WTC11 (cell line): ENCODE measurements at places on chromosomes 2 and 18.

GRCh38 chr2:129193961-129194360 is 785.5 kb upstream of the RAB6C start:
- peak; percentile 31 for DNase-seq

GRCh38 chr18:60092073-60092472 is 192.3 kb downstream of the PMAIP1 start:
- no peak for DNase-seq

DNA sequence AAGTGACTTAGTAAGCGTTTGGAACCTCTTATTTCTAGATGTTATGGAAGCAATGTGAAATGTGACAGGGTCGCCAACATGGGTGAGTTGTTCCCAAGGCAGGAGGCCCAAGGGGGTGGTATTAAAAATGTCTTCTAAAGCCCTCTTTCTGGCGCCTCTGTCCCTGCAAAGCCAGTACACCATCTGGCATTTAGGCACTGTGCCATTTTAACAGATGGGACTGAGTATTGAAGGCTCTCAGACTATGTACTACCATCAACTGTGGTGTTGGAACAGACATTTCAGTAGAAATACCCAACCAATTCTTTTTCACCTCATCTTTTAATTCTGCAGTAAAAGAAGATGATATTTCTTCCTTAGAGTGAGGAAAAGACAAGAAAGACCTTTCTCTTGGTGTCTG is 384.5 kb upstream of the MMADHC start:
- no peak for DNase-seq

DNA sequence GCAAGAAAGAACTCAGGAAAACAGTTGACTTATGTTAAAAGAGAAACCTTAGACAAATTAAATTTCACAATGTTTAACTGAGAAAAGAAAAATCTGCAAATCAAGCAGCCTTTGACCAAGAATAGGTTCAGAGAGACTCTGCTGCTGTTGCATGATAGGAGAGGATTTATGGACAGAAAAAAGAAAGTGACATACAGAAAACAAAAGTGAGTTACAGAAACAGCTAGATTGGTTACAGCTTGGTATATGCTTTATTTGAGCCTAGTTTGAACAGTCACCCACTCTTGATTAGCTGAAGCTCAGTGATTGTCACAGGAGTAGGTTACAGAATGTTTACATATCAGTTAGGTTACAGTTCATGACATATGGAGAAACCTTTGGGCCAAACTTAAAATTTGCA is 258.2 kb upstream of the SPOPL start:
- no peak for DNase-seq

DNA sequence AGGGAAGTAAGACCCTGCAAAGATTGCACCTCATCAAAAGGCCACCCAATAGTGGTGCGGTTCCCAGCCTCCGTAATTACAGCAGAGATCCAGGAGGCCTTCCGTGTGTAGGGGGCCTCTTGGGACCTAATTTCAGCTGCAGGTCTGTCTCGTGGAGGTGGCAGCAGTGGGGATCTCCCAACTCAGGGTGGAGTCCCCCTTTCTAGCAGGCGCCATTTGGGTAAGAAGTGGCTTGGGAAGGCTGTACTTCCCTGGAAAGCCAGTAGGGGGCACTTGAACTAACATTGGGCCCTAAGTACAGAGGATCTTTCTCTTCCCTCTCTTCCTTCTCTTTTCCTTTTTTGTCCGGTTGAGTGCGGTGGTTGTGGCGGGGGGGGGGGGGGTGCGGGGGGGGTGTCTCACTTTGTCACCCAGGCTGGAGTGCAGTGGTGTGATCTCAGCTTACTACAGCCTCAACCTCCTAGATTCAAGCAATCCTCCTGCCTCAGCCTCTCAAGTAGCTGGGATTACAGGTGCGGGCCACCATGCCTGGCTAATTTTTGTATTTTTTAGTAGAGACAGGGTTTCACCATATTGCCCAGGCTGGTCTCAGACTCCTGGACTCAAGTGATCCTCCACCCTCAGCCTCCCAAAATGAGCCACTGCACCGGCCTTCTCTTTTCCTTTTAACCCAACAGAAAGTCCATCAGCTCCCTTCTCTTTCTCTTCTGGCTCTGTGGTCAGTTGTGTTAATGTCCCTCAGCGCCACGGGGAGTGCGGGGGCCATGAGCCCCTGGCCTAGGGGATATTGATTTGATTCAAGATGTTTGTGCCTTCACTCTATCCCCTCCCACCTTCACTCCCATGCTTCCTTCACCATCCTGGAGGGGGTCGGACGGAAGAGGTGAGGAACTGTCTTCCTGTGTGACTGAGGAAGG is 32.0 kb downstream of the CENPO start:
- DNase-seq = peak; percentile 28

DNA sequence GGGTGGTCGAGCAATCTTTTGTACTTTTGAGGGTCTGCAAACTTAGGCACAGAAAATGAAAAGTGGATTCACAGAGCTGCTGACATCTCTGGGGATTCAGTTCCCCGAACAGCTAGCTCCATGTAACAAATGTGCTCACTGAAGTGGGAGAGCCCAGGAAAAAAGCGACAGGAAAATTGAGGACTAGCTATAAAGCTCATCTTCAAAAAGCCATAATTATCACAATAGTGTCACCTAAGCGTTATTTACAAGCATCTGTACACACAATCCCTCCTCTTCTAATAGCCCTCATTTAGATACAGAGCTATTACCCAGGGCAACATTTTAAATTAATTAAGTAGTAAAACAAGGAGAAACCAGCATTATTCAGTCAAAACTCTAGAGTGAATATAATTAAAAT is 36.1 kb downstream of the RNF152 start:
- DNase-seq = no peak

- no peak for DNase-seq
These were observed 77.6 kb downstream of the TMEM18 start for GRCh38 chr2:599601-600000.

DNA sequence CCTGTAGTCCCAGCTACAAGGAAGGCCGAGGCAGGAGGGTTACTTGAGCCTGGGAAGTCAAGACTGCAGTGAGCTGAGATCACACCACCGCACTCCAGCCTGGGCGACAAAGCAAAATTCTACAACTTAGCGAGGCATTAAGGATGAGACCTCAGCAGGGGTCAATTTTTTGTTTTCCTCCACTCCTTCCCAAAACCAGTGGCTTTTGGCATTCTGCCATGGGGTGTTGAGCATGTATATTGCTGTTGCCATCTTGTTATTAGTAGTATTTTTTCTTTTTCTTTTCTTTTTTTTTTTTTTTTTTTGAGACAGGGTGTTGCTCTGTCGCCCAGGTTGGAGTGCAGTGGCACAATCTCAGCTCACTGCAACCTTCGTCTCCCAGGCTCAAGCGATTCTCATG is 8.9 kb upstream of the GIGYF2 start:
- DNase-seq = no peak

GRCh38 chr2:121748202-121748601 is 7.2 kb upstream of the TSN start:
- peak; percentile 28 for DNase-seq

- no peak for DNase-seq
These were observed 15.4 kb downstream of the CFAP65 start for GRCh38 chr2:219025637-219026585.

DNA sequence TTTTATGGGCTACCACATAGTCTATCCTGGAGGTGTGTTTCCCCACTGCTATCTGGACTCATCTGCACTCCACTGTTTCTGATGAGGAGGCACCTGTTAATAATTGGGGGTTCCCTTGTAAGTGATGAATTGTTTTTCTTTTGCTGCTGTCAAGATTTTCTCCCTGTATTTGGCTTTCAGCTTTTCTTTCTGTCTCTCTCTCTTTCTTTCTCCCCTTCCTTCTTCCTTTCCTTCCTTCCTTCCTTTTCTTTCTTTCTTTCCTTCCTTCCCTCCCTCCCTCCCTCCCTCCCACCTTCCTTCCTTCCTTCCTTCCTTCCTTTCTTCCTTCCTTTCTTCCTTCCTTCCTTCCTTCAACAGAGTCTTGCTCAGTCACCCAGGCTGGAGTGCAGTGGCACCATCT is 9.2 kb downstream of the GNLY start:
- no peak for DNase-seq

GRCh38 chr2:98917031-98917471 is 19.0 kb downstream of the CRACDL start:
- no peak for DNase-seq

DNA sequence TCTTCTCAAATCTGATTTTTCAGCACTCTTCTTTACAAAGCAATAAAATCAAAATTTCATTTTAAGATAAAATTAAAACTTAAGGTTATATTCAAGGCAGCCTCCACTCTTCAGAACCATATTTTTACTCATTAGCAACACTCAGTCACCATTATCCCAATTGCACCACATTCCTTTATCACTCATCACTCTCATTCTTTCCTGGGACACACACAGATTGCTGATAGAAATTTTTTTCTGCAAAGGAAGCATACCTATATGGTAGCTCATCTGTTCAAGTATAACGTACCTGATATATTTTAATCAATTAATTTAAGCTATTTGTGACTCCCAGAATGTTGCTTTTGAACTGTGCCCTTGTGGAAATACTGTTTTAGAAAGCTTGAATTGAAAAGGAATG is 1559.3 kb upstream of the ZEB2 start:
- DNase-seq = no peak

GRCh38 chr2:46034535-46034934 is 262.7 kb upstream of the EPAS1 start:
- DNase-seq = no peak

DNA sequence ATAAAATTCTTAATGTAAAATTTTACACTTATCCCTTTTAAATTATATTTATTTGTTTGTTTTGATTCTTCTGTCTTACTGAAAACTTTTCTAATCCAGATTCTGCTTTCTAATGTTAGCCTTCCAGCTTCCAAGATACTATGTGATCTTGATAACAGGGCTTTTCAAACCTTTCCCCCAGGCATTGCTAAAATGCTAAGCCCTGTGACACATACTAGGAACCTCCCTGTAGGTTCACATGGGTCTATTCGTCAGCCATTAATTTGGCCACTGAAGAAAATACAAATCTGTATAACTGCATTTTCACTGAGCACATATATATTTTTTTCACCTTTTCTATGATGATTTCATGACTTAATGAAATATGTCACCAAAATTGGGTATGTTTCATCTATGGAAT is 92.8 kb upstream of the MAP4K3 start:
- DNase-seq = no peak

DNA sequence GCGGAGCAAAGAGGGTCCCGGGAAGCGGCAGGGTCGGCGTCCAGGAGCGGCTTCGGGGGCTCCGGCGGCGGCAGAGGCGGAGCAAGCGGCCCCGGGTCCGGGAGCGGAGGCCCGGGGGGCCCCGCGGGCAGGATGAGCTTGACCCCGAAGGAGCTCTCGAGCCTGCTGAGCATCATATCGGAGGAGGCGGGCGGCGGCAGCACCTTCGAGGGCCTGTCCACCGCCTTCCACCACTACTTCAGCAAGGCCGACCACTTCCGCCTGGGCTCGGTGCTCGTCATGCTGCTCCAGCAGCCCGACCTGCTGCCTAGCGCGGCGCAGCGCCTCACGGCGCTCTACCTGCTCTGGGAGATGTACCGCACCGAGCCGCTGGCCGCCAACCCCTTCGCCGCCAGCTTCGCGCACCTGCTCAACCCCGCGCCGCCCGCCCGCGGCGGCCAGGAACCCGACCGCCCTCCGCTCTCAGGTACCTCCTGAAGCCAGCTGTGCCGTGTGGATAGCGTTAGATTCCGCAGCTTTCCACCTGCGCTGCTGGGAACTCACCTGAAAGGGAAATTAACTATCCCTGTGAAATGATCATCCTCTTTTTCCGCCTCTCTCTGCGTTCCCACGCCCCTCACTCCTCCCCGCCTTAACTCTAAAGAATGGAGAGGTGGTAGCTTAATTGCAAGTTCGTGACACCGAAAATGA is 472 bp downstream of the CNOT11 start:
- peak; percentile 66 for DNase-seq

- DNase-seq = no peak
These were observed 175.2 kb downstream of the SNTG2 start for GRCh38 chr2:1125633-1126370.

DNA sequence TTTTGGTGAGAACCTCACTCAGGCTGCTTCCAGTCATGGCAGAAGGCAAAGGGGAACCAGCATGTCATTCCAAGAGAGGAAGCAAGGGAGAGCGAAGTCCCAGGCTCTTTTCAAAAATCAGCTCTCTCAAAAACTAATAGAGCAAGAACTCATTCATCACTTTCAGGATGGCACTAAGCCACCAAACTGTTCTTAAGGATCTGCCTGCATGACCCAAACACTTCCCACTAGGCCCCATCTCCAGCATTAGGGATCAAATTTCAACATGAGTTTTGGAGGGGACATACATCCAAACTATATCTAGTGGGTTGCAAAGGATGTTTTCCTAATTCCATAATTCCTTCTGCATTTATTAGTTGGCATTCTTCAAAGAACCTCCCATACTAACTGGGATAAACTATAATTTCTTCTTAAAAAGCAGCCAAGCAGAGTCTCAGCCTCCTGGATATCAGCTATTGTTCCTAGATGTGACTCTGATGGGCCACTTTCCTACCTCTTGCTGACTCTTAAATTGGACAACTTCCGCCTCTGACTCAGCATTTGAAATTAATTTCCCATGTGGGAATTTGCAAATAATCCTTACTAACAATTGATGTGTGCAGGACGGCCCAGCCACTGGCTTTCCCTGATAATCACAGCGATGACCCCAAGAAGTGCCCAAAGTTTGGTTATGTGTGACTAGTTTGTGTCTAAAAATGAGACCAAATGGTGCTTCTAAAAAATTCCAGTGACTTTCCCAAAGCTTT is 5.5 kb upstream of the REV1 start:
- no peak for DNase-seq

DNA sequence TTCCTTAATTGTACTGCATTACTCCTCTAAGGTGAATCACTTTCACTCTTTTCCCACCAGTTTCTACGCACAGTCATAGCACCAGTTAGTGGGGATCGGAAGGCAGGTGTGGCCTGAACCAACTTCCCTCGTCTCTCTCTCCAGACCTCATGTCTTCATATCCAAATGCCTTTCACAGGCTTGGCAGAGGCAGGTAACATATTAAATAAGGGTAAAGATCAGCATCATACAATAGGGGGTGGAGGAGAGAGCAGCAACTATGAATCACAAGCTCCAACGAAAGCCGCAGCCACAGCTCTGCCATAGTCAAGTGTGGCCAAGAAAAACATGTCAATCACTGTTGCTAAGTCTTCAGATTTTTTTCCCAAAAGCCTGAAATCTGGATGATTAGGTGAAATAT is 40.3 kb downstream of the AP1S3 start:
- no peak for DNase-seq

- DNase-seq = no peak
These were observed 76.6 kb downstream of the LRRC30 start for GRCh38 chr18:7307526-7307925.

DNA sequence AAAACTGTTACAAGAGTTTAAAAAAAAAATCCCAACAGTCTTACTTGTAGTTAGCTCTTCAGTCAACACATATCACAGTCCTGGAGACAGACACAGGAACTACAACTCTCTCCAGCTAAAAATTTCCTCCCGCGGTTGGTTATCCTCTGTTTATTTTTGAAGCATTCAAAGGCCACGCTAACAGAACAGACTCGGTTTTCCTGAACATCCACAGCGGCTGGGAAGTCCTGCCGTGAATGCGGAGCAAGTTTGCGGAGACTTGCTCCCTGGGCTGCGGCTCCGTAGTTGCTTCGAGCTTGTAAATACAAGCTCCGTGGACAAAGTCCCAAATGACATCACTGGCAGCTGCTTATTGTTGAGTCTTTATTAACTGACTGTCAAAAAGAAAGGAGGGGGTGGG is at the start of gene NCKAP5:
Gene NCKAP5 (minus strand): TSS at position 292 of the 400 bp plus-strand sequence. CDS start 50,937 bp downstream, outside the sequence.
- DNase-seq = no peak

GRCh38 chr2:154078926-154079325 is 207.2 kb downstream of the GALNT13 start:
- no peak for DNase-seq
